ENCODE measurements at places on chromosomes 1 and 21.

DNA sequence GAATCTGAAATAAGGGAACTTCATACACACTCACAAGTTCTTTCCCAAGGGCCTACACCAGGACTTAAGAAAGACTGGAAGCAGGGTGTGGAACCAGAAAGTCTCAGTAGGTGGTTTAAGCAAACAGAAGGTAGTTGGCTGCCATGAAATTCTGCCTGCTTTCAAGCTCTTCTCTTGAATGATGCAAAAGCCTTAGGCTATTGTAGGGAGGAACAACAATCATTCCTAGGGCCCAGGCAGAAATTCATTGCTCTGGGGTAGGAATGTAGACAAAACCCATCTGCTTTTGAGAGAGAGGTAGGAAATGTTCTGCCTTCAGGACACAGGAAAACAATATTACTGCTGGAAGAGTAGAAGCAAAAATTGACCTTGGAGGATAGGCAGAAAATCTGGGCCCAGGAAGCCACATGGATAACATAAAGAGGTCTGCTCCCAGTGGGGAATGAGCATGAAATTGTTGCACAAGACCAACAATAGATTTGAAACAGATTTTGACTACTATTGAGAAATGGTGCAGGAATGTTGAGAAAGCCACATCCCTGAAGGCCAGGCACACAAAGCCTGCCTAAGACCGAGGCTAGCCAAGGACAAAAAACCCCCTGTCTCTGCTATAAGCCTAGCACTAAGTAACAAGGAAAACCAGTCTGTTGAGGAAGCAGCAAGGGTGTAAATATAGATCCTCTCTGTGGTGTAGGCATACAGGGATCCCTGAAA, 22.7 kb upstream of the SFT2D2 start:
- no peak for DNase-seq

GRCh38 chr21:35932232-35932911, 128.0 kb downstream of the SETD4 start:
- DNase-seq: no peak

- DNase-seq: no peak
These were observed 16.9 kb upstream of the MTF2 start for GRCh38 chr1:93061895-93062792.

- DNase-seq: no peak
These were observed 1272.4 kb upstream of the ADGRL4 start for GRCh38 chr1:80278936-80279335.

DNA sequence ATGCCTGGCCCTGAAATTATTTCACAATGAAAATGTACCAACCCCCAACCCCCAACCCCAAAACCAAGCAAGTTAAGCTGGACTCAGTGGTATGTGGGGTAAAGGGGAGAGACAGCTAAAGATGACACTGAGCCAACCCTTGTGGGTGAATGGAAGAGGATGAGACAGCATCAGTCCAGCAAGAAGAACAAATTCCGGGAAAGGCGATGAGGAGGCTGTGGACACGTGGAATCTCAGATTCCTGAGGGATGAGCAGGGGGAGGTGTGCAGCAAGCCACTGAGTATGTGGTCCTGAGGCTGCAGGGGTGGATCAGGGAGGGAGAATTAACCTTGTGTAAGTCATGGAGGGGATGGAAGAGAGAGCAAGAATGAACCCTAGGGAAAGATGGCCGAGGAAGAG, 14.4 kb upstream of the ZNF362 start:
- no peak for DNase-seq

GRCh38 chr1:165356876-165357275, 361 bp upstream of the LMX1A start:
- DNase-seq: no peak

DNA sequence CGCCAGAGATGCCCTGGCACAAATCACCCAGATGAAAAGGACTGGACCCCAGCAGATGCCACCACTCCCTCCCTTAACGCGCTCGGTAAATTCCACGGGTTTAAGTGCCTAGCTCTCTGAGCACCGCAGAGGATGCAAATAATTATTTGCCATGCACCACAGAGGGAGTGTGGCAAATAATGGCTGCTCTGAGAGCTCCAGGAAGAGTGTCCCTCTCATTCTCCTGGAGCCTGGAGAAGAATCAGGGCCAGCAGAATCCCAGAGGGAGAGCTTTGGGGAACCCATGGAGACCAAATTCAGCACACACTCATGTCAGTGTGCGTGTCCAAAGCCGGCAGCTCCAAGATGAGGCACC, 667 bp downstream of the HHIPL2 start:
- no peak for DNase-seq

DNA sequence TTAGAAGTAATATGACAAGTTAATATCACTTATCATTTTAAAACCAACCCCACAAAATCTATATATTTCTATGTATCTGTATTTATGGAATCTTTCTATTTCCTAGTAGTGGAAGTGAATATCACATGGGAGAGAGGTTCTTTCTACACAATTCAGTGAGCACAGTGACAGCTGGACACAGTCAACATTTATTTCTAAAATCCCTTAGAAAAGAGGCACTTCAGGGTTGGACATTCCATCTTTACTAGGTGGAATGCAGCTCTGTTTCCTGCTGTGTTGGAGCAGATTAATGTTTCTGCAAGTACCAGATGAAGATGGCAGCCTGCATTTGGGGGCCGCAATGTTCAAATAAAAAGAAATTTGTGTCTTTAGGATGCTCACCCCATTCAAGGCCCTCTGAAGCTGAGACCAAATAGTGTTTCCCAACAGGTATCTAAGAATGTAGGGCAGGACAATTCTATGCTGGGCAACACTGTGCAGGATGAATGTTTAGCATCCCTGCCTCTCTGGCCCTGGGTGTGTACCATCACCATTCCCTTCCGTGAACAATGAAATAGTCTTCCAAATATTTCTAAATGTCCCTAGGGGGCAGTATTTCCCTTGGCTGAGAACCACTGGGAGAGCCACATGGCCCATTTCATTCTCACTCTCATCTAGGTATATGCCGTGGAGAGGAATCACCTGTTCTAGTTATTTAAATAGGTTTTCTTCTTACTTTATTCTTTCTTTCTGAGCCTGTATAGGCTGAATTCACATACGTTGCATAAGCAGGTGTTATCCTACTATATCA, 394.8 kb downstream of the PRDM2 start:
- DNase-seq: no peak

GRCh38 chr1:33420870-33421775, 9.8 kb downstream of the PHC2 start:
- DNase-seq: no peak

GRCh38 chr1:1891349-1892078, 627 bp upstream of the GNB1 start:
- DNase-seq: peak; percentile 91

DNA sequence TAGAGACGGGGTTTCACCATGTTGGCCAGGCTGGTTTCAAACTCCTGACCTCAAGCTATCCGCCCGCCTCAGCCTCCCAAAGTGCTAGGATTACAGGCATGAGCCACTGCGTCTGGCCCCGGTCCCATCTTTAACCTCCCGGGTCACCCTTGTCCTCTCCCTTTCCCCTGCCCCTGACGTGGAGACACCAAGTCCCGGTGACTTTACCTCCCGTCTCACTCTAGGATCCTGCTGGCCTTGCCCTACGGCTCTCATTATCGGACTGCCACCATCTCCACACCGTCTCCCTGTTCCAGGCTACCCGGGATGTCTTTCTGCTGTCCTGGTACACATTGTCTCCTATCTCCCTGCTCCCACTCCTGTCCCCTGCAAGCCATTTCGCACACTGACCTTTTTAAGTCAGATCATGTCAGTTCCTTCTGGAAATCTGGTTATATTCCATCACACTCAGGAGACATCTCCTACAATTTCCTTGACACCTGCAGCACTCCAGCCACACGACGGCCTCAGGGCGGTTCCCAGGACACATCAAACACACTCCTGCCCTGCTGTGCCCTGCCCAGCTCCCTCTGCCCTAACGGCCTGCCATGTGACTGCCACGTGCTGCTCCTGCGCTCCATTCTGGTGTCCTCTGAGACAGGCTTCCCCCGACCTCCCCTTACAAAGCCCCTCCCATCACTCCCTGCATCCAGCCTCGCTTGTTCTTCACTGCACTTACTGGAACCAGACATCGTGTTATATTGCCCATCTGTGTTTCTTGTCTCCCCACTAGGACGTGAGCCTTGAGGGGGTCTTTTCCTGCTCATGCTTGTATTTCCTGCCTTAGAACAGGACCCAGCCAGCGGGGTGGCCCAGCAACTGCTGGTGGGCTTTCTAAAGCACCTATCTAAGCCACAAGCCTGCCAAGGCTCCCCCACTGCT, 32.7 kb downstream of the TTC39A start:
- no peak for DNase-seq

GRCh38 chr1:109225711-109226445, 12.2 kb downstream of the SARS1 start:
- DNase-seq: no peak

DNA sequence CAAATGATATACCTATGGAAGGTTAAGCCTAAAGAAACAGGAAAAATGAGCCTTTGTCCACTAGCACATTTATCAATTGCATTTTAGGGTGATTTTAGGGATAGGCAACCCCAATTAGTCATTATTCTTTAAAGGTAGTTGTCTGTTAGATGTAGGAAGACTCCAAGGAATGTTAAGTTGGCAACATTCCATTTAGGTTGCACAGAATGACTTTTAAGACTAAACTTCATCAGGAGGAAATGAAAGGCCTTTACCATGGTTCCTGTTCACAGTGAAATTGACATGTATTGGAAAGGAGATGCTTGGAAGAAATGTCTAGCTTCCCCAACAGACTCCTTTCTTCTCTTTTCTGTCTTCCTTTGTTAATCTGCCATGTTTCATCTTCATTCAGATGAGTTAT, 1.6 kb upstream of the APOBEC4 start:
- DNase-seq: no peak

DNA sequence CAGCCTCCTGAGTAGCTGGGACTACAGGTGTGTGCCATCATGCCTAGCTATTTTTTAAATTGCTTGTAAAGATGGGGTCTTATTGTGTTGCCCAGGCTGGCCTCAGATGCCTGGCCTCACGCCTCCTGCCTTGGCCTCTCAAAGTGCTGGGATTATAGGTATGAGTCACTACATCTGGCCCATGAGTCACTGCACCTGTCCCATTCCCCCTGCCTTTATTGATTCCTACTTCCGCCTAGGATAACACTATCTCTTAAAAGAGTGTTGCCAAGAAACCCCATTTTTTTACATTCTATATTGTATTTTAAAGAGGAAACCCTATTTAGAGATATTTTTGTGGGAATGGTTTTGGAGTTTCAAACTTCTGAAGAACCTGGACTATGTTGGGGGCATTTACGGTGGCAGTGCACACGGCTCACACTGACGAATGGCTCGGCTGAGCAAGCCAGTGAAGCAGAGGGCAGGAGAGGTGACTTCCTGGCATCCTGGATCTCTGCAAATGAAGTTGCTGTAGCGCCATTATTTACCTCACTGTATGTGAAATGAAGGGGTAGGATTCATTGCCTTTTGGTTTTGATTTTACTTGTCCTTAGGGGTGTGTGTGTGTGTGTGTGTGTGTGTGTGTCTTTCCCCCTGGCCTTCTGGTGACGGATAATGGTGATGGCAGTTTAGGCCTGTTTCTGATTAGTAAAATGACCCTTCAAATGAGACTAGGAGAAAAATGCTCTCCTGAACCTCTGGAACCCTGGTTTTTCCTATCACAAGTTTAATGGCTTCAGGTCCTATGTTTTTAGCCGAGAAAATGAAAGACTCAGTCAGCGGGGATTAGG, 22.5 kb downstream of the KIF26B start:
- DNase-seq: no peak

- DNase-seq: no peak
These were observed 327.1 kb downstream of the PCP4 start for GRCh38 chr21:40194185-40194980.

GRCh38 chr1:34060901-34061415, 104.1 kb downstream of the CSMD2 start:
- DNase-seq: no peak

DNA sequence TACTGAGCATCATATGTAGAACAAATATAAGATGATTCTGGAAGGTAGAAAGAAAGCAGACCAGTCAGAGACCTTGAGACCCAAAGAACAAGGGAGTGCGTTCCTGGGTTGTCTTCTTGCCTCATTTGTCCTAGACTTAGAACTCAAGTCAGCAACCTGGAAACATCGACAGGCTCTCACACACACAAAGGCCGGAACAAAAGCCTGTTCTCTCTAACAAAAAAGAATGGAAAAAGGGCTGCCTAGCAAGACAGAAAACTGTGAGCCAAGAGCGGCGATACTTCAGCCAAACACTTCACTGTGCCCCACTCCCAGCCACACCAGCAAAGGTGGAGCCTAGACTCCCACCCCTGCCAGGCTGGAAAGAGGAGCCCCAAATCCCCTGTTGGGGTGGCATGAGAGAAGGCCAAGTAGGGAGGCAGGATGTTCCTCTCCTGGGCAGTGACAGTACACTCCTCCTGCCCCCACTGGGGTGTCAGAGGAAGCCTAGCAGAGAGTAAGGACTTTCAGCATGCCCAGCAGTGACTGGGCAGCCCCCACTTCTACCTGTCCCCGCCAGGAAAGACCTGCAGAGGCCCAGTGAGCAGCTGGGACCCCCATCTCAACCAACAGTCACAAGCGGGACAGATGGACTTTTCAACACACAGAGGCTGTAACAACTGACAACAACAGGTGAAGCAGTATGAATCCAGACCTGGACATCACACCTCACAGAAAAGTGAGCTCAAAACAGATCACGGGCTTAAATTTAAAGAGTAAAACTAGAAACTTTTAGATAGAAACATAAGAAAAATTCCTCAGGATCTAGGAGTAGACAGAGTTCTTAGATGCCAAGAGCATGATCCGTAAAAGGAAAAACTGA, 33.0 kb downstream of the MRAP start:
- DNase-seq: peak; percentile 38

DNA sequence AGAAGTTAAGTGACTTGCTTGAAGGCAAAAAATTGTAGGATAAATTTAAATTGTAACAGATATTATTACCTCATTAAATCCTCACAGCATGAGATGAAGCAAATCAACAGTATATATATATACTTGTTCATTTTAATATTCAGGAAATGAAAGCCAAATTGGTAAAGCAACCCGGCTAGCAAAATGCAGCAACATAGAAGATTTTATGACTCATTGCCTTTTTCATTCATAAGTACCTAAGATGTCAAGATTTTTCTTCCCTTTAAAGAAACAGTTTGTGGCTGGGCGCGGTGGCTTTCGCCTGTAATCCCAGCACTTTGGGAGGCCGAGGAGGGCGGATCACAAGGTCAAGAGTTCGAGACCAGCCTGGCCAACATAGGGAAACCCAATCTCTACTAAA, 190.5 kb upstream of the NRIP1 start:
- DNase-seq: no peak

GRCh38 chr1:67793562-67793961, 39.7 kb downstream of the GNG12 start:
- DNase-seq: no peak

GRCh38 chr1:160330119-160330518, 12.9 kb downstream of the COPA start:
- DNase-seq: no peak

- DNase-seq: no peak
These were observed 2.8 kb upstream of the PHC2 start for GRCh38 chr1:33433509-33434362.

Data from C1 segment of cervical spinal cord (tissue), 14 donors.